ENCODE measurements at places on chromosomes 16 and 17. TPM values are rescaled to one million over a fixed set of nuclear protein-coding genes. Genes with fewer than 3 reads are reported as not detected.

The PLA2G10 gene
- not detected for total RNA-seq

The KIF2B gene
- total RNA-seq: not detected

The GLIS2 gene
- total RNA-seq: 5.9 TPM

The ANKRD40CL gene
- total RNA-seq: not detected

The NOXO1 gene
- total RNA-seq: not detected

The NLGN2 gene
- total RNA-seq: 21.7 TPM

The SCNN1B gene
- total RNA-seq: 0.19 TPM

The NPIPB4 gene
- 17.1 TPM for total RNA-seq

The CCL1 gene
- not detected for total RNA-seq

The TBC1D26 gene
- not detected for total RNA-seq

The CMTM1 gene
- total RNA-seq: 1.7 TPM

The CBFA2T3 gene
- total RNA-seq: 0.05 TPM

The TMEM238L gene
- total RNA-seq: not detected

The ITGAD gene
- total RNA-seq: not detected

The PMFBP1 gene
- not detected for total RNA-seq

The FBXW10B gene
- not detected for total RNA-seq

The TERB1 gene
- total RNA-seq: not detected

The PFAS gene
- total RNA-seq: 34.3 TPM

All from glomerular endothelial cell (primary cell).